ENCODE measurements at places on chromosomes 16 and 17.

- DNase-seq = peak; percentile 47
Measured at GRCh38 chr16:67719778-67720144, 645 bp upstream of the GFOD2 start.

DNA sequence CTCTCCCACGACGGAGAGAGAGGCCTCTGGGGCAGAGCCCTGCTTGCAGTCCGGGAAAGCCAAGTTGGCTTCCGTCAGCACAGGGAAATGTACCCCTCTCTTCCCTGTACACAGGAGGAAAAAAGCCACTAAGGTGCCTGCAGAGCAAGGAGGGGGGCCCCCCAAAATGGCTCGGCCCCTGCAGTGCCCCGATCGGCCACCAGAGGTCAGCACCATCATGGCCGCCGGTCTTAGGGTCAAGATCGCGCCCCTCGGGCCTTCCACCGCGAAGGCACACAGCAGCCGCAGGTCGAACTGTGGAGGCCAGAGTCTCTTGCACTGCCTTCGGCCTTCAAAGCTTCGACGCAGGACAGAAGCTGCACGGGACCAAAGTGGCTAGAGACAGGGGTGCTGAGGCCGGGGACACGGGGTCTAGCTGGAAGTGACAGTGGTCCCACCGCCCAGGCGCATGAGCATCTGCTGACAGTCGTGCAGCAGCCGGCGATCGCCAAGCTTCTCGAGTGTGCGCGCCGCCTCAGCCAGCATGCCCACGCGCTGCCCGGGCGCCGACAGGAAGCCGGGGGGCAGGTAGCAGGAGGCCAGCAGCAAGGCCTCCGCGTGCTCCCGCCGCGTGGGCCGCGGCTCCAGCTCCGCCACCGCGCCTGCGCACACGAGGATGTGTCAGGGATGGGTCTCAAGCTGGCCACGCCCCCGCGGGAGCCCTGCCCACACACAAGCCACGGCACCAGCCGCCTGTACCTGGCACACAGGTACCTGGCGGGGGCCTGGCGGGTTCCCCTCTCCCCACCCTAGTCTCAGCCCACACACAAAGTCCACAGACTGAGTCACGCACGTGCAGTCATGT, 24.4 kb downstream of the SREBF1 start:
- peak; percentile 64 for DNase-seq

DNA sequence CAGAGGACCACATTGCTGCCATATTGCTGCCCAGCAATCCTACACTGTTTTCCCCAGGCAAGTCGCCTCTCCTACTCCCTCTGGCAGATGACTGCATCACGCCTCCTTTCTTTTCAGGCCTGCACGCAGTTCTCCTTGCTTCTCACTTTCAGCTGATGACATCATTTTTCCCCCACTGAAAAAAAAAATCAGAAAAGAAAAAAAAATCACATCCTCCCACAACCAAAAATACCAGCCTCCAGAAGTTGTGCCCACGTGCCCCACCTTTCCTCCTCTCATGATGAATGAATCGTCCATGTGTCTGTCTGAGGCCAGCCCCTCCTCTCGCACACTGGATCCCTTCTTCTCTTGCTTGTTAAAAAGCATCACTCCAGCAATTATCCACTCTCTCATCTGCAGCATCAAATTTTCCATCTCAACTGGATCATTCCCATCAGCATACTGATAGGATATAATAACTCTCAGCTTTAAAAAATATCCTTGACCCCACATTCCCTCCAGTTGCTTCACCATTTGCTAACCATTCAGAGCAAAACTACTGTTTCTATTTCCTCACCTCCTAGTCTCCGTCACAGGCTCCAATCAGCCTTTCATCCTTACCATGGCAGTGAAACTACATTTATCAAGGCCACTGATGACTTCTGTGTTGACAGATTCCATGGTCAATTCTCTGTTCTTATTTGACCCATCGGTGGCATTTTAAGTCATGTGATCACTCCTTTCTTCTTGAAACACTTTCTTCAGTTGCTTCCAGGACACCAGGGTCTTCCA, 30.1 kb upstream of the DYNLL2 start:
- no peak for DNase-seq

GRCh38 chr17:42311240-42312034, 23.1 kb downstream of the STAT5A start:
- peak; percentile 96 for DNase-seq

DNA sequence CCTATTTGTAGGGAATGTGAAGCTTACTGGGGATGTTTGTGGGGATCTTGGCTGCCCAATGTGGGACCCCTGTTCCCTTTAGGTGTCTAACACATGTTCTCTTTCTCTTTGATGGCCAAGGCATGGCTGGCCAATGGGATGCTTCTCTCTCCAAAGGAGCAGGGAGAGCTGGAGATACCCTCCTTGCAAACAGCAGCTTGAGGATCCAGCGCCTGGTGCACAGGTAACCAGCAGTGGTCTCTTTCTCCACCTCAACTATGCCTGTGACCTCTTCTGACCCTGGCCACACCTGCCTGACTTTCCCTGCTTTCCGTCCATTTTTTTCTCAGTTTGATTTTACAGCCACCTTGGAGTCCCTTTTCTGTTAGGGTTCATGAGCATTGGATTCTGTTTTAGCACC, 16.8 kb upstream of the NKD1 start:
- DNase-seq = no peak

GRCh38 chr16:51818342-51818944, 667.4 kb upstream of the SALL1 start:
- peak; percentile 38 for DNase-seq

DNA sequence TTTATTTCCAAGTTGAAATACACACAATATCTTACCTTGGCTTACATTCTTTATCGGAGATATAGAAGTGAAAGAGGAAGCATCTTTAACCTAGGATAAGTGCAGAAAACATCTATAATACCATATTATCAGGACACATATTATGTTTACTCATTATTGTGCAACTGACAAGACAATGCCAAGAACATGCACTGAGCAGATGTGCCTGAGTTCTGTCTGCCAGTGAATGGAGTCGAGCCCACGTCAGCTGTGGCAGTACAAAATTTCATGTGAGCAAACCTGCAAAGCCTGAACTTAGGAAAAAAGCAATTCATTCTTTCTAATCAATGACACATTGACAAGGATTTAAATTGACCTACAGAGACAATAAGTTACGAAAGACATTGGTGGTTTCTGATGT, 154.4 kb downstream of the AXIN2 start:
- peak; percentile 73 for DNase-seq

- DNase-seq = no peak
Measured at GRCh38 chr17:29102046-29102445, 59.1 kb downstream of the PIPOX start.

DNA sequence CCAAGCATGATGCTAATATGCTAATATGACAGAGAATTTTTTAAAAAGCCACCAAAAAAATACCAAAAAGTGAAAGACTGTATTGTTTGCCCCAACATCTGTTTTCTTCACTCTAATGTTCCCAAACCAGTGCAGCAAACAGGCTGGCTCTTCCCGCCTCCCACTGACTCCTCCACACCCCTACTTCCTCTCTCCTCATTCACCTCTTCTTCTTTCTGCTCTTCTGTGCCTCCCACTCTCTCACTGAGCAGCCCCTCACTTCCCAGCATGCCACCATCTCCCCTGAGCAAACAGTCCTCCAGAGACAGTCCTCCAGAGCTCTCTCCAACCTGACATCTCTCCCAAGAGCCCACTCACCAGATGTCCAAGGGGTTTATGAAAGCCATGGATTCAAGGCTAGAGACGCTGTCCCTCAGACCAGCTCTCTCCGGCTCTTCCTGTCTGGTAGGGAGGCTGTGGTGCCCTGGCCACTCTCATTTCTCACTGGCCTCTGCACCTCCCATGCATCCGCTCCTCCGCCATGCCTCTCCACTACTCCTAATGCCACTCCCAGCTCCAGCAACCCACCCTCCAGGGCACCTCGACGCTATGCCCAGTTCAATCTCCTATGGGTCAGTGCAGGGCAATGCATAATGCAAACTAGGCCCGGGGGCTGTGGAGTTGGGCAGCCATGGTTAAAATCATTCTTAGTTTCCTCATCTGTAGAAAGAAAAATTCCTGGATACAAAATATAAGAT, 52.9 kb downstream of the ANKRD11 start:
- DNase-seq = no peak

- no peak for DNase-seq
Measured at GRCh38 chr17:64172510-64172909, 42.6 kb upstream of the ERN1 start.

- DNase-seq = peak; percentile 66
Measured at GRCh38 chr17:40312131-40312731, 3.3 kb downstream of the RARA start.

DNA sequence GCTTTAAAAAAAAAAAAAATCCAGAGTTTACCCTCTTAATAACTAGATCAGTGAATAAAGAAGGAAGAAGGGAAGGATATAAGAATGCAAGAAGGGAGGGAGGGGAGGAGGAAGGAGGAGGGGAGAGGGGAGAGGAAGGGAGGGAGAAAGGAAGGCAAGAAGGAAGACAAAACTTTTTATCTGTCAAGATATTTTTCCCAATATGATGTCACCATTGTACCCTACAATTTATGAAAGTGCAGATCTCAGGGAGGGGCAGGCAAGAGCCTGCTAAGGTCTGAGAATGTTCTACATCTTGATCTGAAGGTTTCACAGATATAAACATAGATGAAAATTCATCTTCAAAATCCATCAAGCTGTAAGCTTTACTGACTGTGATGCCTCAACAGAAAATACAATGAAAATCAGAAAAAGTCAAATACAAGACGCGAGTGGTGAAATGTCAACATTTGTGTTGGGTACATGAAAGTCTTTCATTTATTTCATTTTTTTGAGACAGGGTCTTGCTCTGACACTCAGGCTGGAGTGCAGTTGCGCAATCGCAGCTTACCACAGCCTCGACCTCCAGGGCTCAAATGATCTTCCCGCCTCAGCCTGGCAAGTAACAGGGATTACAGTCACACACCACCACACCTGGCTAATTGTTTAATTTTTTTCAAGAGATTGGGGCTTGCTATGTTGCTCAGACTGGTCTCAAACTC, 57.1 kb upstream of the EMP2 start:
- DNase-seq = no peak

DNA sequence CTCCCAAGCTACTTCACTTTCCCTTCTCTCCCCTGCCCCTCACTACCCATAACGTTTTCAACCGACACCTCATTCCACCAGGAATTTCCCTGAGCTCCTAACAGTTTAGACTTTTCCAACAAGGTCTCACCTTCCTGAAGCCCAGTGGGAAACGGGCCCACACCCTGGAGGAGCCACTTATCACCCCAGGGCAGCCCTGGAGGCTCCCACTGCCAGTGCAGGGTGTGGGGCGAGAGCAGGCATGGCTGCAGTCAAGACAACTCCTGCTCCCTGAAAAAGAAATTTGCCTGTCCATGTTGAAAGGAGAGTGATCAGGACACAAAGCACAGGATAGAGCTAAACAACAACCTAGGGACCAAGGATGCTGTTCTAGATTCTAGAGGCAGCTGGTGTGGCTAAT, 1.7 kb upstream of the CCNF start:
- no peak for DNase-seq

DNA sequence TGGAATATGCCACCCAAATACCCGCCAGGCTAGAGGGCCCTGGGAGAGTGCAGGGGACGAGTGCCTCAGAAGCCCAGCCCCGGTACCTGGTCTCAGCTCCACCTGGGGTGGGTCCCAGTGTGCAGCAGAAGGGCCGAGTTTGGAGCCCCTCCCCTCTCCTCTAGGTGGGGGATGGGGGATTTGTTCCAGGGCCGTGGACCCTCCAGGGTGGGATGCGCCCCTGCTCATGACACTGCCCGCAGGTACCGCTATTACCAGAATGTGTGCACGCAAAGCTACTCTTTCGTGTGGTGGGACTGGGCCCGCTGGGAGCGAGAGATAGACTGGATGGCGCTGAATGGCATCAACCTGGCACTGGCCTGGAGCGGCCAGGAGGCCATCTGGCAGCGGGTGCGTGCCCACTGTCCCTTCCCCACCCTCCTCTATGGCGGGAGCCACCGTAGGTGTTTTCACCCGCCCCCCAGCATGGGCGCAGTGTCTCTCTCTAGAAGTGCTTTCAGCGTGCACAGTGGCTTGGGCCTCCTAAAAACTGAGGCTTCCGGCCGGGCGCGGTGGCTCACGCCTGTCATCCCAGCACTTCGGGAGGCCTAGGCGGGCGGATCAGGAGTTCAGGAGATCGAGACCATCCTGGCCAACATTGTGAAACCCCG, 1.2 kb downstream of the NAGLU start:
- no peak for DNase-seq

- peak; percentile 5 for DNase-seq
Measured at GRCh38 chr16:72221630-72222024, 49.7 kb upstream of the PMFBP1 start.

DNA sequence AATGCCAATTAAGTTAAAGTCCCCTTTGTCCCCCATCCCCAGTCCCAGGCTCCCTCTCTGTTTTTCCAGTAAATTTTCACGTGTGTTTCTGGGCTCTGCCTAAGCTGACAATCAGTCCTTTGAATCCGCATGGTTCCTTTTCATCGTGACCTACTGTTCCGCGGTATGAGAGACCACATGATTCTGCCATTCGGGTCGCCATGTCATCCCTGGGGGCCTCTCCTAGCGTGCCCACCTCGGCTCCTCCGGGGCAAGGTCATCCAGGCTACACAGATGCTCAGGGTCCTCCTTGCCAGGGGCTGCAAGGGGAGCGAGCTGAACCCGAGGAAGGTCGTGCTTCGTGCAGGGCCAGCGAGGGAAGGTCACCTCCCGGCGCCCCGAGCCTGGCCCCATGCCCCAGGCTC, 157.6 kb downstream of the RAB11FIP4 start:
- DNase-seq = no peak

DNA sequence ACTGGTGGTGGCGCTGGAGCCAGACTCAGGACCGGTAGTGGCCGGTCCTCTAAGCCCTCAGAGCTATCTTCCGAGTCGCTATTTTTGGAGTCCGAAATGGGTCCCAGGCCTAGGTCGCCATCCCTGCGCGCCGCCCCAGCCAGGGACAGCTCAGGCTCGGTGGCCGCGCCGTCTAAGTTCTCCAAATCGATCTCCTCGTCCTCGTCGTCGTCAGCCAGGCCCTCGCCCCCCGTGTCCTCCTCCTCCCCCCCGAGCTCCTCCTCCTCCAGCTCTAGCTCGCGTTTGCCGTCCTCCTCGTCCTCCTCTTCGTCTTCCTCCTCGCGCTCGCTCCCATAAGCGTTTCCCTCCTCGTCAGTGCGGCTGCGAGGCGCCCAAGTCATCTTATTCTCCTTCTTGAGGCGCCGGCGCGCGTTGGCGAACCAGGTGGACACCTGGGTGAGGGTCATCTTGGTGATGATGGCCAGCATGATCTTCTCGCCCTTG, 1.6 kb downstream of the IRX3 start:
- peak; percentile 14 for DNase-seq
